ENCODE measurements at places on chromosomes 2 and 18.

DNA sequence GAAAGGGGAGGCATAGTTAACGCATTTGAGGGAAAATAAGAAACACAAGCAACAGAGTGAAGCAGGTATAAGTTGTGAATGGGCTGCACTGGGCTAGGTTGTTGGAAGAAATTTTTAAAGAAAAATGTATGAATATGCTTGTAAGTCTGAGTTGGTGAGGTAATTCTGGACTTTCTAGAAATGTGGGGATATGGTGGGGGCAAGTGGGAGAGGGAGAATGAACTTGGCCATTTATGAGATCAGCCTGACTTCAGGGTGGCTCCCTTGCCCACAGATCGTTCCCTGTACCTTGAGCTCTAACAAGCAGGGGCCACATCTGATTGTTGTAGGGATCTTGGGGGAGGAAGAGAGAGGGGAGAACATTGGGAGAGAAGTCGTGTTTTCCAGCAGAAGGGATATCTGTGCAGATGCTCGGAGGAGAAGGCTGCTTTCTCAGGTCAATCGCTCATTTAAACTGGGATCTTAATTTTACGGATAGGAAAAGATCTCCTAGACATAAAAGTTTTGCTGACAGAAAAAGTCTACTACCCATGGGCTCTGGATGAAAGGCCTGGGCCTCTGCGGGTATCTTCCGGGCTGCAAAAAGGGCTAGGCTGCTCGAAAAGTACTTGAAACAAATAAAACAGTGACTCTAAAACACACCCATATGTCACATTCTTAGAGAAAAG lies 42.5 kb upstream of the FZD5 start:
- no peak for DNase-seq

- no peak for DNase-seq
Measured at GRCh38 chr2:221572821-221573429, 821 bp upstream of the EPHA4 start.

- no peak for DNase-seq
Measured at GRCh38 chr2:42809131-42809818, 16.9 kb upstream of the HAAO start.

DNA sequence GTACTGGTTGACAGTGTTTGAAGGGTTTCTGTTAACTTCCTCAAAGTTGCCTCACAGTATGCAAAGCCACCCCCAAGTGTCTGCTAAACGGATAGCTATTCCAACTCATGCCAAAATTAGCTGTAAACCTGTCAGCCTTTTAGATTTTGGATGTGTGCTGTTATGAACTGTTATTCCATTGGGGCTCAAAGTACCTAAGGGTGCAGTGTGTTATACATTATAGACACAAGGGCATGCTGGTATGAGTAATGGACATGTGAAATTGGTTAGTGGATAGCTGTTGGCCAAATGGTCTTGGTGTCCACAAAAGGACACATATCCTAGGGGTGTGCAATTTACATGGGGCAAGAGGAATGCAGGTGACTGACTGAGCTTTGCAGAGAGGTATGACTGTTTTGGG lies 33.7 kb upstream of the CCBE1 start:
- DNase-seq, result no peak

GRCh38 chr18:75199327-75199726 lies 9.6 kb downstream of the PTGR3 start:
- no peak for DNase-seq

DNA sequence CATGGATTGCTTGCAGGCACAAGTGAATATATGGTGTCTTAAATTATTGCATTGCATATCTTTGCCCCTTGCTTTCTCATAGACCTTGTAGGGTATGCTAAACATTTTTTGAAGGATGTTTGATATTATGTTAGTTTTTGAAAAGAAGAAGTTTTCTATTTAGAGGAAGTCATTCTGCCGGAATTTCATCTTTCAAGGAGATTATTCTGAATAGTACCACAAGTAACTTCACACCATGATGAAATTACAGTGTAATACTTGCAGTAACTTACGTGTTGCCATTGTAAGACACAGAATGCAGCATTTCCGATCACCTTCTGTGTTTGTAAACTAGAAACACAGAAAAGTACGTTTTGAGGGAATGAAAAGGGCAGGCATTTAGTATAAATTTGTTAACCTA lies 71.9 kb downstream of the ACVR2A start:
- DNase-seq, result no peak

GRCh38 chr2:43303889-43304288 lies 77.5 kb upstream of the ZFP36L2 start:
- DNase-seq, result no peak

GRCh38 chr2:23268467-23269263 lies 116.3 kb upstream of the KLHL29 start:
- no peak for DNase-seq

DNA sequence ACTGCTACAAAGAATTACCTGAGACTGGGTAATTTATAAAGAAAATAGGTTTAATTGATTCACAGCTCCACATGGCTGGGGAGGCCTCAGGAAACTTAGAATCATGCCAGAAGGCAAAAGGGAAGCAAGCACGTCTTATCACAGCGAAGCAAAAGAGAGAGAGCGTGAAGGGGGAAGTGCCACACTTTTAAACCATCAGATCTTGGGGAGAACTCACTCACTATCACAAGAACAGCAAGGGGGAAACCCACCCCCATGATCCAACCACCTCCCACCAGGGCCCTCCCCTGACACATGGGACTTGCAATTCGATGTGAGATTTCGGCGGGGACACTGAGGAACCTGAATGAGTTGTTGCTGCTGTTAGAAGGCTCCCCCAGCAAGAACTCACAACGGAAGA lies 220.2 kb upstream of the PIEZO2 start:
- DNase-seq, result no peak

GRCh38 chr18:79522451-79523205 lies 126.9 kb downstream of the NFATC1 start:
- peak; percentile 31 for DNase-seq

- DNase-seq, result no peak
Measured at GRCh38 chr2:88069117-88069516, 1.5 kb downstream of the SMYD1 start.

DNA sequence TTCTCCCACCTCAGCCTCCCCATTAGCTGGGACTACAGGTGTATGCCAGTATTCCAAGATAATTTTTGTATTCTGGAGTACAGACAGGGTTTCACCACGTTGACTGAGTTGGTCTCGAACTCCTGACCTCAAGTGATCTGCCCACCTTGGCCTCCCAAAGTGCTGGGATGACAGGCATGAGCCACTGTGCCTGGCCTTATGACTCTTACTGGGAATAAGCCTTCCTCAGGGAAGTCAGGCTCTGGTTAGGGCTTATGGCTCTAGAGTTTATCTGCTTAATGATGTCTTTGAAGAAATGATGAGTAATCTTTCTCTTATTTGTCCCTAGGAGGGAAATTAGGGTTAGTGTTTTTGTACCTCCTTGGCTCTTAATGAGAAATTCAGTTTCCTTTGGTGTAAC lies 187.7 kb downstream of the FAM210A start:
- no peak for DNase-seq
